ENCODE measurements at places on chromosomes 7 and 10. TPM values are rescaled to one million over a fixed set of nuclear protein-coding genes. Genes with fewer than 3 reads are reported as not detected.

- H3K27ac ChIP-seq, result no peak overlapping the region
- H3K4me1 ChIP-seq, result no peaks in the 10 kb centered on the region
- H3K36me3 ChIP-seq, result no peaks in the 10 kb centered on the region
- no peak for DNase-seq
- H3K4me3 ChIP-seq, result no peak overlapping the region
- H3K27me3 ChIP-seq, result no peaks in the 10 kb centered on the region
Observed at GRCh38 chr7:66847879-66848790, 72.9 kb upstream of the TMEM248 start.

DNA sequence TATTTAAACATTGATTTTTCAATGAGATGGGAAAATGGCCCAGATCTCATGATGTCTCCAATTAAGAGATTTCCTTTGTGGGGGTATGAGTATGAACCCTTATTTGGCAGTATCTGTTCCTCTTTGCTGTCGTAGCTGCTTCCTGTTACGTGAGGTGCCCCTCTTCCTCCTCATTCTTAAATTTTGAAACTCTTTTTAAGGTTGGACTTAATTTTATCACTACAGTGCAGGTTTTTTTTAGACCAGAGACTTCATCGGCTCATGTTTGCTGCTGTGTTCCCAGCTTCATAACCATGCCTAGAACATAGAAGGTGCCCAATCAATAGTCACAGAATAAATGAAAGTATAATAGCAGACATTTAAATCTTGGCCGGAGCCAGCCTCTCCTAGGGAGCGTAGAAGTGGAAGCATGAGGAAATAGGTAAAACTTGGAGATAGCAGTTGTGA, 2.4 kb downstream of the MIOS start:
- no peak overlapping the region for H3K4me3 ChIP-seq
- peaks cover 29% of the 10 kb centered on the region for H3K4me1 ChIP-seq
- H3K36me3 ChIP-seq, result peaks cover 7% of the 10 kb centered on the region
- H3K27ac ChIP-seq, result no peak overlapping the region

GARIN1A gene
- total RNA-seq, result 0.63 TPM

HOXA4 gene
- total RNA-seq, result 1.2 TPM

CYP3A4 gene
- total RNA-seq, result 0.43 TPM

TAS2R40 gene
- total RNA-seq, result not detected

Data from right atrium auricular region (tissue), 2 donors.